ENCODE measurements at places on chromosomes 3 and 15. TPM values are rescaled to one million over a fixed set of nuclear protein-coding genes. Genes with fewer than 3 reads are reported as not detected.

DNA sequence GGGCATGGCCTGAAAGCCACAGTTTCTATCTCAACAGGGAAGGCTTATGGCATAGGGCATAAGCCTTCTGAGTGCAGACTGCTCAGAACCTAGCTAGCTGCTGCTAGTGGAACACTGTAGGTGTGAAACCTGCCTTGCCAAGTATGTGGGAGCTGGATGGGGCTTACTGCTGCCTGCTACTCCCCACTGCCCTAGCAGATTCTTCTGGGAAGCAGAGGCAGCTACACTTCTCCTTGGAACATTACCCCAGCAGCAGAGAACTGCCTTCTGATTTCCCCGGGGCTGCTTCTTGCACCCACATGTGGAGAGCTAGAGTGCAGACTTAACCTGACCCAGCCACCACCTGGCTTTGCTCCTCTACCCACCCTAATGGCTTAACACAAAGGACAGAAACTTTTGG is 215.7 kb downstream of the POLQ start:
- DNase-seq: no peak

DNA sequence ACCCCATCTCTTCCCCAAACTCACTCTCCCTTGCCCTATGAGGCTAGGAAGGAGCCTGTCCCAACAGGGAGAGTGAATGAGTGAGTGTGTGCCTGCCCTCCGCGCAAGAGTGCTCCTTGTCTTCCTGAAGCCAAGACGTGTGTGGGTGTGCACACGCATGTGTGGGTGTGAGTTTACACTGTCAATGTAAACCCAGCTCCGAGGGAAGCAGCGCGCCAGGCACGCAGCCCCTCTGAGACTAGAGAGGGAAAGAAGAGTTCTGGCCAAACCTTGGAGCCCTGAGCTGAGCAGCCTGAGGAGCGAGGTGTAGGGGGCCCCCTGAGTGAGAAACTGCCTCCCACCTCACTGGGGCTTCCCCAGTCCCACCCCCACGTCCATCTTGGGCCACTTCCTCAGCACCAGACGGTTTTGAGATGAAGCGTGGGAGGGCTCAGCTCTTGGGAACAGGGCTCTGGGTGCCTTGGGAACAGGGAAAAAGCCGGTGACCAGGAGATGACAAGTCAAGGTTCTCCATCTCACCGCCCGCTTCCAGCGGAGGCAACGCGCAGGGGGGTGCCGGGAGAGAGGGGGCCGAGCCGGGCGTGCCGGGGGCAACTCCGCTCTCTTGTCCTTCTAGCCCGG is 5.1 kb downstream of the MECOM start:
- DNase-seq: no peak

- no peak for DNase-seq
Observed at GRCh38 chr15:71275566-71276335, 160.5 kb downstream of the THSD4 start.

DNA sequence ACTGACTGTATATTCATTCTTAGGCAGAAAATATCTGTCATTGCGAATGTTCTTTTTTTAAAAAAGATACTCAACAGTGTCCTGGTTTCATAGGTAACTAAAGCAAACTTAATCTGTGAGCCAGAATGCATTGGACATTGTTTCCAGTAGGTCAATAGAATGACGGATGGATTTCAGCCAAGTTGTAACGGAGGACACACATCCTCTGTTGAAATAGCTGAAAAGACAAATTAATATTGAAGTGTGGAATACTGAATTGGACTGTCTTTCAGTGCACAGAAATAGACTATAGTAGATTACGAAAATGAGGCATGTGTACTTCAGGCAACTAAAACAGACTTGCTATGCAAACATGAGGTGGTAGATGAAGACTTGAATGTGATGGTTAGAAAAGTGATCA is 461.6 kb downstream of the WDR72 start:
- DNase-seq: no peak

- no peak for DNase-seq
Observed at GRCh38 chr15:89130201-89130600, 41.9 kb downstream of the ABHD2 start.

DNA sequence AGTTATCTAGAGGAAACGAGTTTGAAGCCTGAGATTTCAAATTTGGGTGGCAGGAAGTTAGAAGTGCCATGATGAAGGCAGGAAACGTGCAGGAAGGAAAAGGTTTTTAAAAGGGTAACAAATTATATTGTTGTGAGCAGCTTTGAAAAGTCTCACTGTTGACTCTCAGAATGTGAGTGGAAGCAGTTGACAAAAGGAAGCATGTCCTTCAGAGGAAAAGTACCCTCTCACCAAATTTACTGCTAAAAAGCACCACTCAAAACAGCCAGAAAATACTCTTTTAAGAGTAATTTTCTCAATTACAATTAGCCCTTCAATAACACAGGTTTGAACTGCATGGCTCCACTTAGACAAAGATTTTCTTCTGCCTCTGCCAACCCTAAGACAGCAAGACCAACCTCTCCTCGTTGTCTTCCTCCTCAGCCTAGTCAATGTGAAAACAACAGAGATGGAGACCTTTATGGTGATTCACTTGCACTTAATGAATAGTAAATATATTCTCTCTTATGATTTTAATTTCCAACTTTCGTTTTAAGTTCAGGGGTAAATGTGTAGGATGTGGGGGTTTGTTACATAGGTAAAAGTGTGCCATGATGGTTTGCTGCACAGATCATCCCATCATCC is 117.1 kb upstream of the LIPC start:
- DNase-seq: no peak

- DNase-seq: no peak
Observed at GRCh38 chr3:21664996-21665395, 86.0 kb downstream of the ZNF385D start.

GRCh38 chr15:42511007-42511391 is 15.6 kb downstream of the SNAP23 start:
- no peak for DNase-seq

DNA sequence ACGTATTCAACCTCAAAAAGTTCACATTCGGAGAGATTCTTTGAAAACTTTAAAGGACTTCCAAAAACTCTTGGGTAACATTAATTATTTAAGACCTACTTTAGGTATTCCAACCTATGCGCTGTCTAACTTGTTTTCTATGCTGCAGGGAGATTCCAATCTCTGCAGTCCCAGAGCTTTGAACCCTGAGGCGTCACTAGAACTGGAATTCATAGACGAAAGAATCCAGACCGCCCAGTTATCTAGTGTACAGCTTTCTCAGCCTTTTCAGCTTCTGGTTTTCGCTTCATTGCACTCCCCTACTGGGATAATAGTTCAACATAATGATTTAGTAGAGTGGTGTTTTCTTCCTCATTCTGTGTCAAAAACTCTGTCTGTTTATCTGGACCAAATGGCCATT is 711.3 kb downstream of the ROBO1 start:
- DNase-seq: no peak

Gene IGF1R
- 88.6 TPM for total RNA-seq

Gene KLHL6
- total RNA-seq: 6.4 TPM

Gene CIDEC
- 1.1 TPM for total RNA-seq

Gene MEIS2
- 74.8 TPM for total RNA-seq

Gene NAALADL2
- total RNA-seq: 59.2 TPM

Gene MNS1
- total RNA-seq: 1.1 TPM

Gene P3H2
- 13.9 TPM for total RNA-seq

Gene MGLL
- total RNA-seq: 75.1 TPM

Gene KIF7
- 11.2 TPM for total RNA-seq
